ENCODE measurements at places on chromosomes 1 and 21. TPM values are rescaled to one million over a fixed set of nuclear protein-coding genes. Genes with fewer than 3 reads are reported as not detected.

- H3K27me3 ChIP-seq = no peaks in the 10 kb centered on the region
- H3K4me1 ChIP-seq = no peaks in the 10 kb centered on the region
- H3K27ac ChIP-seq = no peak overlapping the region
- no peak overlapping the region for H3K4me3 ChIP-seq
These were observed 5.0 kb upstream of the PLA2G2C start for GRCh38 chr1:20191266-20191825.

- no peak for DNase-seq
- peak overlapping the region; percentile 91 for H3K4me3 ChIP-seq
- peaks cover 33% of the 10 kb centered on the region for H3K4me1 ChIP-seq
- no peaks in the 10 kb centered on the region for H3K36me3 ChIP-seq
- no peaks in the 10 kb centered on the region for H3K27me3 ChIP-seq
- peak overlapping the region; percentile 98 for H3K27ac ChIP-seq
These were observed 466 bp downstream of the VPS26C start for GRCh38 chr21:37266515-37267221.

- H3K27ac ChIP-seq = no peak overlapping the region
- no peak overlapping the region for H3K4me3 ChIP-seq
- H3K36me3 ChIP-seq = no peaks in the 10 kb centered on the region
- DNase-seq = no peak
- peaks cover 24% of the 10 kb centered on the region for H3K4me1 ChIP-seq
- no peaks in the 10 kb centered on the region for H3K27me3 ChIP-seq
These were observed 135.7 kb downstream of the ACTL8 start for GRCh38 chr1:17890815-17891191.

GRCh38 chr21:38261851-38262250, 5.1 kb downstream of the KCNJ15 start:
- no peaks in the 10 kb centered on the region for H3K27me3 ChIP-seq
- DNase-seq = no peak
- H3K36me3 ChIP-seq = no peaks in the 10 kb centered on the region
- H3K27ac ChIP-seq = no peak overlapping the region

E2F2 gene
- 0.14 TPM for total RNA-seq

CHD1L gene
- total RNA-seq = 36.6 TPM

KCNE2 gene
- not detected for total RNA-seq

SZRD1 gene
- 79.4 TPM for total RNA-seq

All from thoracic aorta (tissue), 2 donors.